ENCODE measurements at places on chromosomes 6 and 20. TPM values are rescaled to one million over a fixed set of nuclear protein-coding genes. Genes with fewer than 3 reads are reported as not detected.

GRCh38 chr6:113281014-113281413 lies 576.1 kb upstream of the MARCKS start:
- DNase-seq, result no peak

Gene GCNT2
- 13.2 TPM for total RNA-seq

DNA sequence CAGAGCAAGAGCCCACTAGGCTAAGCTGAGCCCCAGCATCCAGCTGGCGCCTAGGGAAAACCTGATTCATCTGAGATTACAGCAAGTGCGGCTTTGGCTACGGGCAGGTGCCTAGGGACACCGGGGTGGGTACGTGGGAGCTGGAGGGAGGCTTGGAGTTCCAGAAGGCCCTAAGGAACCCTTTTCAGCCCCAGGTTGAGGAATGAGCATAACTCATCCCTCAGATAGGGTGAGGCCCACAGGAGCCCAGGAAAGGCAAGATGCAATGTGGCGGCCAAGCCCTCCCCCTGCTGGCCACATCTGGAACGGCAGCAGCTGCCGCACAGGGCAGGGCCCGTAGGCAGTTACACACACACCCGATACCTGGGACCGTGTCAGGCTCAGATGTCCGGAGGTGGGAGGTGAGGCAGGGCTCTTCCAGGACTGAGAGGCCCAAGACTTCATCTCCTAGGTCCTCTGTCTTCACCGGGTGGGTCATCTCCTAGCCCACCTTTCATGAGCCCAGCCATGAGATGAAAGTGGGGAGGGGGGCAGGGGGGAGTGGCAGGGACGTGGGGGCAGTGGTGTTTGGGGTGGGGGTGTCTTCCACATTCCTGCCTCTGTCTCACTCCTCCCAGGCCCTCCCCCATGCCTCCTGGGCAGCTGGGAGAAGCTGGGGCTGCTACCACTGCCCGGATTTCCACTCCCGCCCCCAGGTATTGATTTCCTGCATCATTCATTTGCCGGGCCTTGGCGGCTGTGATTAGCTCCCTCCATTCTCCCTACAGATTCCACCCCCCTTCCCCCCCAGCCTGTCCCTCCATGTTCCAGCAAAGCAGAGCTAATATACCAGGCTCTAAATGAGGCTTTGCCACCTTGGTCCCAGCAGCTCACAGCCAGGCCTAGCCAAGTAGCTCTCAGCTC lies 5.5 kb downstream of the MDGA1 start:
- DNase-seq, result peak; percentile 91

DNA sequence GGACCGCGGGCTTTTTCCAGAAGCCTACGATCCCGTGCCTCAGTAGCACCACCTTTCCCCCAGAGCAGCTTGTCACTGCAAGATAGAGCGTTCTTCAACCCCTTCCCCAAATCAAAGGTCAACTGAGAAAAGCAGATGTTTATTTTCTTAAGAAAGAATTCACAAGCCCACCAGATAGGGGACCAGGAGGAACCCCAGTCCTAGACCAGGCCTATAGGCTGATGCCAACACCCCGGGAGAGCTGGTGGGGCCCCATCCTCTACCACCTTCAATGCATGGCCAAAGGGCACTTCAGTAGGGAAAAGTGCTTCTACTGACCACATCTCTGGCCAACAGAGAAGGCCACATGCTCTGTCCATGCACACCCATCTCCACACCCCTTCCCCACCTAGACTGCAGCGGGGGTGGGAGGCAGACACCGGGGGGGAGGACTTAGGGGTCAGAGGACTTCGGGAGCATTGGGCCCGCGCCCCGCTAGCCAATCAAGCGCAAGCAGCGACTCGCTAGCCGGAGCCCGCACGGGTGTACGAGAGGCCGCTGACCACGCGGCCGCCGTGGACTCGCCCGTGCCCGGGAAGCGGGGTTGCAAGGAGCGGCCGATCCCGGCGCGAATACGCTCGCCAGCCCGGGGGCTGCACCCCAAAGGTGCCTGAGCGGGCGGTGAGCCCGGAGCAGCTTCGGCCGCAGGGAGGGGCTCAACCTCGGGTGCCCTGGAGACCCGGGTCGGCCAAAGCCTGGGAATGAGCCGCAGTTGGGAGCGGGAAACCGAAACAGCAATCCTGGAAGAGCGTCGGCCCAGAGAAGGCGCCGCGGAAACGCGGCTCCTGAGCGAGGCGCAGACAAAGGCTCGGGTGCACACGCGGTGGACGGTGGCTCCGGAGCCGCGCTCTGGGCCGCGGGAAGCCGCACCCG lies 2.8 kb downstream of the PDE10A start:
- DNase-seq, result peak; percentile 56

Gene RAET1L
- total RNA-seq, result not detected

DNA sequence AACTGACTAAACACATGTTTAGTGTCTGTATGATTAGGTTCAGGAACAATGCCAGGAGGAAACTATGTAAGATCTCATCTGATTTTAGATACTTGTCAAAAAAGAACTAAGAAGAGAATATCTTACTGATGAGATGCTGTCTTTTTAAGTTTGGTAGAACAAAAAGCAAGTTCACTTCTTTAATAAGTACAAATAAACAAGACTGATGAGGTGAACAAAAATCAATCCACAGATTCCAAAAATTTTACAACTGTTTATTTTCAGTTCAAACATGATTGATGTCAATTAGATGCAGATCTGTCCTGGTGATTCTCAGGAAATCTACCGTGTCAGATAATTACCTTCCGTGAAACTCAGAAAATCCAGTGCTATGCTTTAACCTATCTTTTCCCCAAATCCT lies 24.9 kb downstream of the EPHA7 start:
- no peak for DNase-seq

DNA sequence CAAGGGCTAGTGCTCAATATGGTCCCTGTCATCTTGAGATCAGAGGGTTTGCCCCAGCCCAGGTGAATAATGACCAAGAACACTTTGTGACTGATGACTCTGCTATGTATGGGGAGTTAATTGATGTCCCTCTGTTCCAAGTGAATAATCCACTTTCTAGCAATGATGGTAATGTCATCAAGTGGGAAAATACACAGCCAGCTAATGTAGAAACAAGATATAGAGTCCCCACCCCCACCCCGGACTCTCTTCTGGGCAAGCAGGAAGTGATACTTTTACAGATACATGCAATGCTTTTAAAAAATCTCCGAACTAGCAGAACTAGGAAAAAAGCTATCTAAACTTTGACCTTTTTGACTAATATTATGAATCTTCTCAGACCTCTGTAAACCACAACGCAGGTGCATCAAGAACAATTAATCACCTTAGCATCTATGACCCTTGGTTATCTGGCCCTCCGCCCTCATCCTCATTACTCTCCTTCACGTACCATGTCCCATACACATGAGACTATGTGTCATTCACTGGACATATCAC lies 30.5 kb downstream of the CNR1 start:
- no peak for DNase-seq

Gene XKR7
- 284 TPM for total RNA-seq

DNA sequence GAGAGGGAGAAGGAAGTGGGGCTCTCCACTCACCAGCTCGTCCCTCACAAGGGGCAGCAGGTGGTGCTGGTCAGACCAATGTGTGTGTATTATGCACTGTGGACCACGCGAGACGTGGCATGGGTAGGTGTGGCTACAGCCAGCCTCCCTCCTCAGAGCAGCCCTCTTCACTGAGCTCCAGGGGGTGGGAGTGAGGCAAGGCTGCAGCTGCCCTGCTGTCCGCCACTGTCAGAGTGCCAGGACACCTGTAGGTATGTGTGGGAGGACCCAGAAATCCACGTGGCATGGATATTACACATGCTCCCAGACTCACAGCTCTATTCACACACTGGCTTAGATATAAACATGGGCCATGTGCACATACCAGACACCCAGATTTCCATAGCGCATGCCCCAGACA lies 90.3 kb downstream of the VEGFA start:
- DNase-seq, result no peak

GRCh38 chr6:22656706-22657351 lies 87.5 kb downstream of the HDGFL1 start:
- no peak for DNase-seq

Gene TMEM200A
- total RNA-seq, result 25.4 TPM

DNA sequence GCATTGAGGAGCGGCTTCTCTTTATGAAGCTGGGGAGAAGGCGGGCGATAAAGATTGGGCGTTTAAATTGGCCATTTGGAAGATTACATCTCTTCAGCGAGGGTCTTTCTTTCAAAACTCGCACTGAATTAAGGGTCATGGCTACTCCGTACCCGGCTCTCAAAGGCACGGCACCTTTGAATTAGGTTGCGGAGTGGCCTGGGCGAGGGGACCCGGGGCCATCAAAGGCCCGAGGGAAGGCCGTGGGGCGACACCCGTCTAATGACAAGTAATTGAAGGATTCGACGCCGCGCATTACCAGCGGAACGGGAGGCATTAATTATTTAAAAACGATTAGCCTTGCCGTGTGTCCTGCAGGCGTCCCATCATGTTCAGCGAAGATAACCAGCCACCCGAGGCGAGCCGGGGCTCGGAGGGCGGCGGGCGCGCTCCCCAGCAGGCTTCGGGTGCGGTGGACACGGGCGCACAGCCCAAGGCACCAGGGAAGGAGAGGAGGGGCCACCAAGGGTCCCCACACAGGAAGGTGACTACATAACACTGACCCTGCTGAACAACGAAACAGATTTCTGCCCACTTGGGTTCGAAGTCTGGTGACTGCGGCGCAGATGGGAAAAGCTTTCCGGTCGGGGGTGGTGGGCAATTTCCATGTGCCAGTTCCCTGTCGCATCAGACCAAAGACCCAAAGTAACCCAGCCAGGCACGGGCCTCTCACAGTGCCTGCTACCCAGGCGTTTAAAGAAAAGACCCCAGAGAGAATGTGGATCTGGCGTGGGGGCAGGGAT lies 7.4 kb downstream of the FOXA2 start:
- DNase-seq, result peak; percentile 45

- no peak for DNase-seq
Measured at GRCh38 chr6:157271441-157271840, 51.9 kb downstream of the TMEM242 start.

Gene HLA-DRB1
- 0.34 TPM for total RNA-seq

Gene NFATC2
- not detected for total RNA-seq

GRCh38 chr6:30725713-30726505 lies 5.8 kb downstream of the TUBB start:
- no peak for DNase-seq

- no peak for DNase-seq
Measured at GRCh38 chr6:17418281-17419188, 25.1 kb downstream of the CAP2 start.

Gene OTOR
- total RNA-seq, result not detected

Gene PACRG
- not detected for total RNA-seq

GRCh38 chr6:106553440-106553839 lies 75.9 kb downstream of the RTN4IP1 start:
- DNase-seq, result no peak

DNA sequence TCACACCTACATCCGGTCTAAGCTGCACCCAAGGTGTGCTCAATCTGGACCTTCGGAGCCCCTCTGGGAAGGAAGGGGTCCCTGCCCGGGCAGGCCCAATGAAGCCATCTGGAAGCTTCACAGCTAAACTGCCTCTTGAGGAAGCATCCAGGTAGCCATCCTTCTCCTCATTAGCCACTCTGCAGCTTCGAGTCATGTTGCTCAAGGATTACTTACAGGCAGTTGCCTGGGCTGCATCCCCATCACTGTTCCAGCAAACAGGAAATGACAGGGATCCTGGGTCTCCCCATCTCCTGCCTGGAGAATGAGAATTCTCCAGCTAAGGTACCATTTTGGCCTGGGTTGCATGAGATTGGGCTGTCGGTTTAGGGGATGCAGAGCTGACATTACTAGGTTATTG lies 91.7 kb downstream of the ERMARD start:
- no peak for DNase-seq

GRCh38 chr6:166851911-166852310 lies 104.4 kb downstream of the RNASET2 start:
- DNase-seq, result no peak

DNA sequence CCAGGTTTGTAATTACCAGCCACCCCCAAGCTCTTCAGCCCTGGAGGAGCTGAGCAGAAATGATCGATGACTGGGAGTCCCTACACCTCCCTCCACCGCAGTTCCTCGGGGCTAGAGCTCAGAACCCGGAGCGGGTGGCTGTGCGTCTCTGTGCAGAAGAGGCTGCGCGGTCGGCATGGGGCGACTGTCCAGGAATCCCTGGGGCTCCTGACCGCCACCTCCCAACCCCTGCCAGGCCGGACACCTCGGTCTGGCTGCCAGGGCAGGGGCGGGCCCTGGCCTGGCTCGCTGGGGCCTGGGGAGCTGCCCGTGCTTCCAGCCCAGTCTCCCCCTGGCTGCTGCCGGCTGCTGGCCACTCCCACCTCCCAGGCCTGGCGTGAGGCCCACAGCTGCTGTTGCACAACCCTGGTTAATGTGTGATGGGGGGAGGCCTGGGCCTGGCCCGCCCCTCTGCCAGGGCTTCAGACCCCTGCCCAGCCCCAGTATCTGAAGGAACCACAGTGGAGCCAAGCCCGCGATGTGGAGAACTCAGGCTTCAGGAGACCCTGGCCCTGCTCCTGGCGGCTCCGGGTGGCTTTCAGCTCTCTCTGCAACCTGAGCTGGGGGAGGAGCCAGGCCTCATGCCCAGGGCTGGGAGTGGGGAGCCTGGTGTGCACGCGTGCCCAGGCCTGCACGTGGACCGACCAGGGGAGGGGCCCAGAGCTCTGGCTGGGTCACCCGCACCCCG lies 1.2 kb downstream of the SLC2A4RG start:
- DNase-seq, result peak; percentile 77

- no peak for DNase-seq
Measured at GRCh38 chr20:40673442-40673841, 15.6 kb downstream of the MAFB start.

Gene HLA-DMA
- 0.76 TPM for total RNA-seq

- no peak for DNase-seq
Measured at GRCh38 chr6:163764565-163764964, 350.0 kb downstream of the QKI start.

DNA sequence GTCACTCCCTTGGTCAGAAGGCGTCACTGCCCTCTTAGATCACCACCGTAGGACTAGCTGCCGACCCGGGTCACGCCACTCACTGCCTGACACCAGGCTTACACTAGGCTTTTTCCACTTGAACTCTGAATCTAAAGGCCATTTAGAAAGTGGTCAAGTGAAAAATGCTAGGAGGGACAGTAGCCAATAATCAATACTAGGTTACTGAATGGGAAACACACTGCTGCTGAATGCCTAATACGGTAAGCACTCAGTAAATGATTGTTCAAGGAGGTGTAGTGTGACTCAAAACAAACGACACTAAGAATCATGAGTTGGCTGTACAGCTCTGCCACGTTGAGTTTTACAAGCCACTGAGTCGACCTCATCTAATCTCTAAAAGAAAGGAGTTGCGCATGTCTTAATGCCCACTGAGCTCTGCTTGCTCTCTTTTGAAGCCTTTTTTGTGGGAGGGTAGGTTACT lies 760 bp upstream of the IBTK start:
- peak; percentile 24 for DNase-seq

Gene C2
- not detected for total RNA-seq

Data from glutamatergic neuron (in vitro differentiated cells).